ENCODE measurements at places on chromosomes 7 and 10. TPM values are rescaled to one million over a fixed set of nuclear protein-coding genes. Genes with fewer than 3 reads are reported as not detected.

- peaks cover 7% of the 10 kb centered on the region for H3K4me1 ChIP-seq
- no peaks in the 10 kb centered on the region for H3K36me3 ChIP-seq
- no peak for DNase-seq
- no peak overlapping the region for H3K4me3 ChIP-seq
- H3K27ac ChIP-seq = no peak overlapping the region
Measured at GRCh38 chr7:19665399-19666008, 43.3 kb downstream of the POLR1F start.

Gene ZNF365
- not detected for total RNA-seq

Gene JCAD
- total RNA-seq = 0.05 TPM

Gene CFTR
- total RNA-seq = not detected

Gene ANKRD7
- total RNA-seq = 0.29 TPM
